ENCODE measurements at places on chromosomes 4 and X.

GRCh38 chr4:20194123-20195013 is 57.3 kb upstream of the SLIT2 start:
- no peaks in the 10 kb centered on the region for H3K36me3 ChIP-seq
- no peak overlapping the region for H3K27ac ChIP-seq
- DNase-seq, result no peak
- no peak overlapping the region for H3K4me3 ChIP-seq

- H3K27ac ChIP-seq, result no peak overlapping the region
- DNase-seq, result no peak
- no peak overlapping the region for H3K4me3 ChIP-seq
- no peaks in the 10 kb centered on the region for H3K27me3 ChIP-seq
- H3K4me1 ChIP-seq, result no peaks in the 10 kb centered on the region
These were observed 241.5 kb upstream of the IGFBP7 start for GRCh38 chr4:57351731-57352130.

GRCh38 chrX:82127228-82128123 is 925.6 kb downstream of the SH3BGRL start:
- H3K27me3 ChIP-seq, result no peaks in the 10 kb centered on the region
- H3K4me1 ChIP-seq, result no peaks in the 10 kb centered on the region
- no peak overlapping the region for H3K27ac ChIP-seq
- no peaks in the 10 kb centered on the region for H3K36me3 ChIP-seq
- DNase-seq, result no peak

GRCh38 chr4:183303301-183303700 is 16.8 kb downstream of the CLDN22 start:
- H3K4me3 ChIP-seq, result no peak overlapping the region
- DNase-seq, result no peak
- peaks cover 4% of the 10 kb centered on the region for H3K36me3 ChIP-seq
- no peak overlapping the region for H3K27ac ChIP-seq

GRCh38 chr4:120816296-120816965 is 106.1 kb downstream of the PRDM5 start:
- no peaks in the 10 kb centered on the region for H3K36me3 ChIP-seq
- H3K4me1 ChIP-seq, result no peaks in the 10 kb centered on the region
- no peak for DNase-seq
- H3K27ac ChIP-seq, result no peak overlapping the region

GRCh38 chrX:35382966-35383365 is 415.2 kb upstream of the MAGEB16 start:
- H3K4me1 ChIP-seq, result no peaks in the 10 kb centered on the region
- H3K27ac ChIP-seq, result no peak overlapping the region
- H3K36me3 ChIP-seq, result no peaks in the 10 kb centered on the region
- H3K4me3 ChIP-seq, result no peak overlapping the region

GRCh38 chrX:88437563-88437962 is 309.5 kb upstream of the CPXCR1 start:
- no peaks in the 10 kb centered on the region for H3K4me1 ChIP-seq
- no peaks in the 10 kb centered on the region for H3K36me3 ChIP-seq
- no peak overlapping the region for H3K4me3 ChIP-seq
- no peaks in the 10 kb centered on the region for H3K27me3 ChIP-seq
- DNase-seq, result no peak
- no peak overlapping the region for H3K27ac ChIP-seq

Measured in right atrium auricular region (tissue), 2 donors.